NCI-H226 (cell line): ENCODE measurements at places on chromosomes 12 and 14.

DNA sequence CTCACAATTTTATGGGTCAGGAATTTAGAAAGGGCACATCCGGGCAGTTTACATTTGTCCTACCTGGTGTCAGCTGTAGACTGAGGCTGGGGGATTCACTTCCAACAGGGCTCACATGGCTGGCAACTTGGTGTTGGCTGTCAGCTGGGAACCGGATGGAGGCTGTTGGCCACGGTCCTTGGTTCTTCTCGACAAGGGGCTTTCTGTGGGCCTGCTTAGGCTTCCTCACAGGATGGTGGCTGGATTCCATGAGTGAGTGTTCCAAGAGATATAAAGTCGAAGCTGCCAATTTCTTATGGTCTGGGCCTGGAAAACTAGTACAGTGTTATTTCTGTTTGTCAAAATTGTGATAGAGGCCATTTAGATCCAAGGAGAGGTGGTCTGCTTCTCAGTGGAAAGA lies 127.9 kb downstream of the PTCSC3 start:
- no peak for DNase-seq

GRCh38 chr12:102171951-102172350 lies 25.7 kb downstream of the PMCH start:
- DNase-seq: no peak

- DNase-seq: peak; percentile 74
These were observed 11.9 kb upstream of the TNFAIP2 start for GRCh38 chr14:103111232-103111868.

- DNase-seq: no peak
These were observed 20.6 kb downstream of the FUT8 start for GRCh38 chr14:65433157-65433556.

DNA sequence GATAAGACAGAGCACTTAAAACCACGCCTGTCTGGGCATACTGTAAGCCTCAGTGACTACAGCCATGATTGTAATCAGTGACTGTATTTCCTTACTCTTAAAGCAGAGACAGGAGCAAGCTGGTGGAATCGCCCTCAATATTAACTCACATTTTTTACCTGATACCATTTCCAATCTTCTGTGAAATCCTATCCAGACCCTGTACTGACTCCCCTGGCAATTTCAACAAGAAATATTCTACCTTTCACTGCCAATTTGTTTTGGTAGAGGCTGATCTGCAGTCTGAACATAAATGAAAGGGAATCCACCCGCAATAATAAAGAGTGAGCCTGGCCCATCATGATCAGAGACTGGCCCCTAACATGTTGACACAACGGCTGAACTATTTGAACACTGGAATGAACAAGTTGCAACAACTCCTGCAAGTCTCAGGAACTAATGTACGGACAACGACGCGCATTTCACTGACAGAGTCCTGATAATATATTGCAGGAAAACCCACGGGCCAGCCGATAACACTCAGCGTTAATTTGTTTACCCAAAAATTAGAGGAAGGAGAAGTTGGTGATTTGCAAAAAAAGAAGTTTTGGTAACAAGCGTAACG lies 195.5 kb upstream of the BTG1 start:
- DNase-seq: no peak

DNA sequence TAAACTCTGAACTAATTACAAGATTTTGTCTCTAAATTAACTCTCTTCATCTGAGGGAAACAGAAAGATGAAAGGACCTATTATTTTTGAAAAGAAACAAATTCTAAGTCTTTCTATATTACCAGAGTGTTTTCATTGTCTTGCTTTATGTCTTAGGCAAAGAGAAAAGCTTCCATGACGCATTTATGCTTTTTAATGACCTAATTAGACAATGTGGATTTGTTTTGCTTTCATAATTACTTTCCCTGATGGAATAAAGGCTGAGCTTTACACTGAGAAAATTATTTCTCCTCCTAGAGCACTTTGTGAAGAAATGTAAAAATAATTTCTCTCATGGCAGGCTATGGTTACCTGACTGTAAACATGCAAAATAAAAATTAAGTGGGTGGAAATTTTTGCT lies 138.0 kb upstream of the SLCO1C1 start:
- no peak for DNase-seq

- DNase-seq: no peak
These were observed 431.9 kb downstream of the ADAMTS20 start for GRCh38 chr12:43120150-43120549.

DNA sequence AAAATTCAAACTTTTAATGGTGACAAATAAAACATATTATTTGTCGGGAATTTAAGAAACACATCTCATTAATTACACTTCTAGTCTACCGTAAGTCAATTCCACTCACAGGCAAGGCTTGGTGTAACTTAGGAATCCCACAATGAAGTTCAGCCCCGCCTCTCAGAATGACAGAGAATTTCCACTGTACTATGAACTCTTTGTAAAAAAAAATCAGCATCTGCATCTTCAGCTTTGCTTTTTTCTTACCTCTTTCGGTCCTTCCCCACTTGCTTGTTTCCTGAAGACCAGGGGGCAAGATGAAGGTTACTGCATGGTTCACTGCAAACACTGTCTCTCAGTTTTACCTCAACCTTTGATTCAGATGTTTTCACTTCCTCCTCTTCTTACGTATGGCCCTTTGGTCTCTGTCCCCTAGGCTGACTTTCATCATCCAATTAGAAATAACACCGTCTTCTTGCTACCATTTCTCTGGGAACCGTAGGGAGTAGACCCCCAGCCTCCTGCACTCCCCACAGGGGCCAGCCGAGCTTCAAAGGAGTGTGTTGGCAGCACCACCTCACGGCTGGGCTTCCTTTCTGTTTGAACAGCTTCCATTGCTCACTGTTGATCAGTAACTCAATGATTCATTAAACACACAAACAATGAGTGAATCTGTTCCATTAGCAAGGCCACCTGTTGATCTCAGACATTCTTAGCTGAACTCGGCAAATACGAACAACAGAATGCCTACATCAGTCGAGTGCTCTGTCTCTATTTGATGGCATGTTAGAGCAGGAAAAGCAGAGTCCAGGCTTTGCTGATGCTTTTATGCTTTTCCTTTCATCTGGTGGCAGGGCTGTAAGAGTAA lies 343.0 kb downstream of the BMP4 start:
- no peak for DNase-seq

DNA sequence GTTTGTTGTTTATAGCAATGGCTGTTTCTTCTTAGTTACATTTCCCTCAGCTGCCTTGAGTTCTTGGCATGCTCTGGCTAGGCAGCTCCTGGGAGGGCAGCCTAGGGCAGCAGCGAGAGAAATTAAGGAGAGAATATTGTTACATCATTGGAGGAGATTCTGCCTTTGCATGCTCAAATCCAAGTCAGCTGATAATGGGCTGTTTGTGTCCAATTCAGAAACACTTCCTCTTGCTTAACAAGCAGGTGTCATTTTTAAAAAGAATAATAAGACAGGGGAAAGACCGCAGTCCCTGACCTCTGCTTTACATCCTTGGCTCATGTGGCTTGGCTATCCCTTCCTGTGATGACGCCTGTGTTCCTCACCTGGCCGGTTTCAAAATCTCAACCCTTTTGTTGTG lies 76.9 kb downstream of the ESR2 start:
- peak; percentile 61 for DNase-seq

- DNase-seq: no peak
These were observed 172.4 kb upstream of the SOX5 start for GRCh38 chr12:24121911-24122310.

DNA sequence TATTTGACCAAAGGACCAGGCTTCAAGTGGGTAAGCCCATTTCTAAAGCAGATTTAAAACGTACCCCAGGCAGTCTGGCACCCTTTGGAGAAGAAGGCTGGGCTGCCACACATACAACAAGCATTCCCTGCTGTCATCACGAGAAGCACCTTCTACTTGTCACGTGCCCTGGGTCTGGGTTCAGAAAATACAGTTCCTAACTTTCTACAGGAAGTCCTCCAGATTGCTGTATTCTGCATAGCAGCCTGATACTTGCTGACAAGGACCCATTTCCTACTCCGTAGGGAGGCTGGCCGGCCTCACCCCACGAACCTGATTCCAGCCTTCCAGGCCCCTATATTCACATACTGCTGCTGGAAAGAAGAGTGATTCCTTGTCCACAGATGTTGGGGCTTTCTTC lies 7.4 kb downstream of the CLMN start:
- no peak for DNase-seq

- peak; percentile 46 for DNase-seq
These were observed 282.9 kb downstream of the DUSP6 start for GRCh38 chr12:89069431-89069830.

DNA sequence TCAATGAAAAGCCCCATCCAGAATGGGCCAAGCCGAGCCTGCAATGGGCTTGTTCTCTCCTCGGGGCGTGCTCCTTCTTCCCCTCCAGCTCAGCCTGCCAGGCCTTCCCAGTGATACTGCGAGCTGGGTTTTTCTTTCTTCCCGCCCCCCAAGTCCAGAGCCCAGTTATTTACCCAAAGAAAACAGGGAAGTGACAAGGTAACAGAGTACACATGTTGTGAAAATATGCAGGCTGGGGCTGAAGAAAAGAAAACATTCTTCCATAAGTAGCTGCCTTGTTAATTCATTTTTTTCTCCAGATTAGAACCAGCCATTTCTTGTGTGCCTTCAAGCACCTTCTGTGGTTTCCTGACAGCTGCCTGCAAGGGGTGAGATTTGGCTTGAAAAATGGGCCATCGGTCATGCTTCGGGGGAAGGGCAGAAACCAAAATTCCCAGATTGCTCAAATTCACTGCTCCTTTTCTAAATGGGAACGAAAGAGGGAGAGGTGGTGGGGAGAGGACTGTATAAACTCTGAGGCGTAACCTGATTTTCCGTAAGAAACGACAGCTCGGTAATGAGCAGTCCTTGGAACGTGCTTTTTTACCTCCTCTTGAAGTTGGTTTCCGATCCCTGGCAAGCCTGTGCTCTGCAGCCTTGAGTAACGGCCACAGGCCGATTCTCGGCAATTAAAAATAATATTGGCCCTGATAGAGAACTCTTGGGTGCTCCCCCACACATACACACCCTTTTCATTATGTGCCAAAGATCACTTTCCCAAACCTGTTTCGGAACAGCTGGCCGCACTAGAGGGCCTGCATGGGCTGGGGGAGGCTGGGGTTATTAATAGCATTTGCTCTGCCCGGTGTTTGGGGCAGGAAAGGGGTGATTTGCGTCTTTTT lies 229.4 kb downstream of the ZFP36L1 start:
- DNase-seq: no peak

- no peak for DNase-seq
These were observed 50.4 kb downstream of the TBX5 start for GRCh38 chr12:114355389-114356088.

DNA sequence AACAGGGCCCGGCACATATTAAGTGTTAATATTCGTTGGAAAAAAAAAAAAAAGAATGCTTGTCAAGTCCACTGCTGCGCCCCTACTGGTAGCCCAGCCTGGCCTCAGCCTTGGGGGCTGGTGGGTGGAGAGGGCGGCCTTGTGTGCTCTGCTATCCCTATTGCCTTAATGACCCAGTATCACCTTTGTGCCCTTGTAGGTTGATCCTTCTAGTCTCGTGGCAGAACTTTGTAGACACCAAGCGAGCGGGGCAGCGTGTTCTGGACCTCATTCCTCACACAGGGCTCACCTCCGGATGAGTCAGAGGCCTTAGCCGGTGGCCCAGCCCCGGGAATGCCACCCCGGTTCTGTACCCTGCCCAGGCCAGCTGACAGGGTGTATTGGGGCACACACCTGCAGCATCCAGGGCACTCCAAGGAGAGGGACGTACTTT lies 1.8 kb upstream of the RCOR1 start:
- DNase-seq: peak; percentile 41

- DNase-seq: peak; percentile 63
These were observed 32.0 kb upstream of the CDKN3 start for GRCh38 chr14:54364555-54365415.

DNA sequence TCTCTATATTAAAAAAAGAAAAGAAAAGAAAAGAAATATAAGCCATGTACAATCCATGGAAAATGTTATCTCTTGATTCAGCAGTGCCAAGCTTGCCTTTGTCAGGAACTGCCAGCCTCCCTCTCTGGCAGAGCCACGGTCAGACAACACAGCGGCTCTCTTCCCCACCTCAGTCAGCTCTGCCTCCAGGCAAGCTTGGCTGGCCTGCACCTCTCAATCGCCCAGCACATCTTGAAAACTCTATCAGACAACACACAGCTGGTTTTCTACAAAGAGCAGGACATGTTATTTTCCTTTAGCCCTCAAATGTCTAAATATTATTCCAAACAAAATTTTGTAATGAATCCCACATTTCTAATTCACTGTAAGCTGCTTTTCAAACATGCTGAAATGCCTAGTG lies 20.0 kb upstream of the GCH1 start:
- DNase-seq: no peak

DNA sequence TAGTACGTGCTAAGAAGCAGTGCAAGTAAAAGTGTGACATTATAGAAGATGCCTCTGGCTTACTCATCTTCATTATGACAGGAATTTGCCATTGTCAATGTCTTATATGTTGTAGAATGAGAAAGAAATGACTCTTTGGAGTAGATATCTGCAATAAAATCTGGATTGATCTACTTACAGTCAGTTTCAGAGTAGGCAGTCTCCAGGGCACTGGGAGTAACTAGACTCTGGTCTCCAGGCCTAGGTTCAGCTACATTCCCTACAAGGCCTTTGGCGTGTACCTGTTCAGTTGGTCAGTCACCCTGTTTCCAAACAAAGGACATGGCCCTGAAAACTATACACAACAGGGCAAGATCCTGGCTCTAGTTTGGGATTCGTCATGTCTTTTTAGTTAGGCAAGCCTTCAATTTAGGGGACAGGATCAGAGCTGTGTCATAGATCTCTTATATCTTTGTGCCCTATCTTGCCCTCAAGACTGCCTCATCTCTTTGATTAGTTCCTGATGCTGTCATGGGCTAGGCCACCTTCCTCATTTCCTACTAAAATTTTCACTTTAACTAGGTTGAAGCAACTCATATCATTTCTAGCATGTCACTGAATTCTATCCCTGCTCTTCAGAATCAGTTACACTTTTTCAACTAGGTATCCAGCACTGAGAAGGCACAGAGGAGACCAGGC lies 410.0 kb downstream of the RAD51B start:
- no peak for DNase-seq

GRCh38 chr12:10701131-10701681 lies 21.9 kb downstream of the YBX3 start:
- DNase-seq: no peak

- peak; percentile 58 for DNase-seq
These were observed 405.6 kb downstream of the NAV3 start for GRCh38 chr12:78236264-78236663.

GRCh38 chr12:31728289-31728916 lies 418 bp downstream of the AMN1 start:
- peak; percentile 37 for DNase-seq

DNA sequence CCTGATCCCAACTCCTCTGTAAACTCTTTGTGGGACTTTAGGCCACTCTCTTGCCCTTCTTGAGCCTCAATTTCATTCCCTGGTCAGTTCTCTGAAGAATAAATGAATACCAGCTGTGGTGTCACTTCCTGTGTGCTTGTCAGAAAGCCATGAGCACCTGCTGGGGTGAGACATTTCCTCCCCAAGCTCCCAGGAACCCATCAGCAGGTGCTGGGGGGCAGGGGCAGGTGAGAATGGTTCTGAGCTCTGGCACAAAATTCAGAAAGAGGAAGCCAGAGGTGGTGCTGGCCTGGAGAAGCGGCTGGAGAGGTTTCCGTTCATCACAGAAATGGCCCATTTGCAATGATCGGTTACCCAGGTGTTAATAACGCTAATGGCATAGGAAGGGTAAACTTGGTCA lies 14.9 kb downstream of the LHX5 start:
- DNase-seq: no peak
